Right cardiac atrium (tissue), 5 donors: ENCODE measurements at places on chromosomes 5 and 9. TPM values are rescaled to one million over a fixed set of nuclear protein-coding genes. Genes with fewer than 3 reads are reported as not detected.

DNA sequence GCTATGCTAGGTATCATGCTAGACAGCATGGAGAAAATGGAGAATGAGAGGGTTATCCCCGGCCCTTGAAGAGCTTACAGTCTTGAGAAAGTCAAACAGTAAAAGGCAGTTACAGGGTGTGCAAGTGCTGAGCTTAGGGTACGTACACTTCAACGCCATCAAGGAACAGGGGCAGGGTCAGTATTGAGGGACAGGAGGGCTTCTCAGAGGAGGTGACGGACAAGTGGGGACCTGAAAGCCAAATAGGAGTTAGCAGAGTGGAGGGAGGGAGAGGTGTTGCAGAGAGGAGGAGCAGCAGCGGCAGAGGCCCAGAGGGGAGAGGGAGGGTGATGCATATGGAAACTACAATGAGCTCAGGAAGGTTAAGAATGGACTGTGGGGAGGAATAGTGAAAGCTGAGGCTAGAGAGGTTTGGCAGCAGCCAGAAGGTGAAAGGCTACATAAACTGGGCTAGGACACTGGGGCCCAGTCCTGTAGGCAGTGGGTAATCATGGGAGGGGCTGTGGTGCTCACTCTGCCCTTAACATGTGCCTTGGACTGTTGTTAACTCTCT lies 88.0 kb downstream of the NRG2 start:
- no peak for DNase-seq

The SNX30 gene
- 4.6 TPM for total RNA-seq

The TSSK1B gene
- not detected for total RNA-seq

The ITK gene
- 0.62 TPM for total RNA-seq
